ENCODE measurements at places on chromosomes 3 and 15. TPM values are rescaled to one million over a fixed set of nuclear protein-coding genes. Genes with fewer than 3 reads are reported as not detected.

The UBAP1L gene
- total RNA-seq, result 16.6 TPM

The ITIH3 gene
- total RNA-seq, result not detected

The GUCA1C gene
- total RNA-seq, result not detected

The HGD gene
- total RNA-seq, result 3.0 TPM

The USP13 gene
- 11.6 TPM for total RNA-seq

The TRH gene
- not detected for total RNA-seq

The MAPKBP1 gene
- 39.7 TPM for total RNA-seq

The OGG1 gene
- 46.9 TPM for total RNA-seq

The CSPG5 gene
- 0.20 TPM for total RNA-seq

The EIF4E3 gene
- total RNA-seq, result 58.7 TPM

The CFAP100 gene
- not detected for total RNA-seq

The DUOXA2 gene
- not detected for total RNA-seq

The ARNT2 gene
- total RNA-seq, result not detected

The CD96 gene
- total RNA-seq, result 228 TPM

The GASK1A gene
- total RNA-seq, result not detected

The P2RY14 gene
- 0.94 TPM for total RNA-seq

Measured in CD4-positive, alpha-beta memory T cell (primary cell).